Ovary (tissue), 10 donors: ENCODE measurements at places on chromosomes 3 and 15. TPM values are rescaled to one million over a fixed set of nuclear protein-coding genes. Genes with fewer than 3 reads are reported as not detected.

DNA sequence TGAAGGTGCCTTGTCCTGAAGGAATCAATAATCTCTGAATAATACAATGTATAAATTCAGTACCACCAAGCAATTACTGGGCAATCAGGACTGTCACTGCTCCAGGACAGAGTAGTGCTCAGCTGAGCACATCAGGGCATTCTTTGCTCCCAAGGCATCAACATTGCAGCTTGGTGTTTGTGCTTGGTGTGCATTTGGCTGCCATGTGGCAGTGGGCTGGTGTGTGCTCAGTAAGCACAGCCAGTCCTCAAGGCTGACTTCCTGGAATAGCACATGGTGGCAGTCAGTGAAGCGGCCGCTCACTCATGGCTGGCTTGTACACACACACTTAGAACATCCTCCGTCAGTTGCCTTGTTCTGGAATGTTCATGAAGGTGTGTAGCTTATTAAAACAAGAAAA lies 217.0 kb downstream of the EPHB1 start:
- H3K36me3 ChIP-seq, result no peaks in the 10 kb centered on the region
- DNase-seq, result no peak
- no peak overlapping the region for H3K4me3 ChIP-seq

GRCh38 chr3:151305060-151305774 lies 11.4 kb downstream of the GPR87 start:
- H3K4me1 ChIP-seq, result no peaks in the 10 kb centered on the region
- no peaks in the 10 kb centered on the region for H3K36me3 ChIP-seq
- no peak for DNase-seq
- H3K27me3 ChIP-seq, result no peaks in the 10 kb centered on the region

- peaks cover 9% of the 10 kb centered on the region for H3K4me1 ChIP-seq
- peak; percentile 88 for DNase-seq
- H3K4me3 ChIP-seq, result peak overlapping the region; percentile 66
- no peaks in the 10 kb centered on the region for H3K36me3 ChIP-seq
- no peaks in the 10 kb centered on the region for H3K27me3 ChIP-seq
Observed at GRCh38 chr3:50365080-50365841, 5.9 kb upstream of the TMEM115 start.

DNA sequence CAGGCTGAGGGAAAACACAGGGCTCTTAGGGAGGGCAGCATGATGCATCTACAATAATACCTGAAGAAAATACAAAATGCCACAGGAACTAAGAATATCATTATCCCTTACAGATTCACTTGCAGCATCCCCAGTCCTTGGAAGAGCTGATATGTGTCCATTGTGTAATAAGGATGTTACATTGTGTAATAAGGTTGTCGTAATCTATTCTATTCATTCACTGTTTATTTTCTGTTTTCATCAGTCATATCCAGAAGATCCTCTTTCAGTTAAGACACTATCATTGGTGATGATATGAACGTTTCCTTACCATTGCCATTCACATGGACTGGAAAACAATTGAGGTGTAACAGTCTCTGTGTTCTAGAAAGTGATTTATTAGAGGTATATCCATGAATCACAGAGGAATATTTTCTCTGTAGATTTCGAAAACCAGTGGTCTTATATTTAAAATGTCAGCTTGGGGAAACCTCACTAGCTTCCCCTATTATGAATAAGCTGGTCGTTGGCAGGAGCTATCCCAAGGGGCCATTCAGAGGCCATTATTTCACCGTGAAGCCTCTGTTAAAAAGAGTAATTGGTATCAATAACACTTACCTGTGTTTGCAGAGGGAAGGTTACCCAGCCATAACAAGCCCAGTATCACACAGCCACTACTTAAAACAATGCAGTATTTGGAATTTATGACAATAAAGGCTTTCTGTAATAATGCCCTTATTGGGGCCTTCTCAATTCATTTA lies 241.1 kb downstream of the ZNF385D start:
- H3K27ac ChIP-seq, result no peak overlapping the region
- H3K4me1 ChIP-seq, result no peaks in the 10 kb centered on the region
- DNase-seq, result no peak
- H3K4me3 ChIP-seq, result no peak overlapping the region
- no peaks in the 10 kb centered on the region for H3K36me3 ChIP-seq

- no peaks in the 10 kb centered on the region for H3K36me3 ChIP-seq
- no peak overlapping the region for H3K27ac ChIP-seq
- H3K4me3 ChIP-seq, result no peak overlapping the region
- DNase-seq, result no peak
Observed at GRCh38 chr15:49984436-49984835, 134.6 kb downstream of the ATP8B4 start.

- H3K4me1 ChIP-seq, result no peaks in the 10 kb centered on the region
- no peak overlapping the region for H3K4me3 ChIP-seq
- no peaks in the 10 kb centered on the region for H3K36me3 ChIP-seq
Observed at GRCh38 chr15:31758126-31758525, 272.2 kb upstream of the CHRNA7 start.

DNA sequence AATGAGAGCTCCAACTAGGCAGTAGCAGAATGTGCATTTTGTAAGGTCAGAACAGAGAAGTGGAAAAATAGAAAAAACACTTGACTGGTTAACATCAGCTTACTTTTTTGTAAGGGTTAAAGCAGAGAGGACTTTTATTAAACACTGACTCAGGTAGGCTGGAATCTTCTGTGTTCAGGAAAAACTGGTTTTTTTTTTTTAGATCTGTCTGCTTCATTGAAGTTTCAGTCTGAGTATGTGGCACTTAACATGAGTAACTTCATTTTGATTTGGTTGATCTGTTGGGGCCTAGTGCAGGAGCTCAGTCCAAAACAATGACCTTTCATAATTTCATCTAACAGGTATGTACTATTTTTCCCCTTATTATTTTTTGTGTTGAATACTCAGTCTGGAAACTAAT lies 141.1 kb downstream of the DOCK3 start:
- H3K36me3 ChIP-seq, result no peaks in the 10 kb centered on the region
- H3K4me3 ChIP-seq, result no peak overlapping the region
- H3K27ac ChIP-seq, result no peak overlapping the region
- H3K27me3 ChIP-seq, result no peaks in the 10 kb centered on the region
- H3K4me1 ChIP-seq, result no peaks in the 10 kb centered on the region

Gene THAP10
- 5.0 TPM for total RNA-seq

Gene GPR87
- not detected for total RNA-seq
